ENCODE measurements at places on chromosomes 2 and 18.

DNA sequence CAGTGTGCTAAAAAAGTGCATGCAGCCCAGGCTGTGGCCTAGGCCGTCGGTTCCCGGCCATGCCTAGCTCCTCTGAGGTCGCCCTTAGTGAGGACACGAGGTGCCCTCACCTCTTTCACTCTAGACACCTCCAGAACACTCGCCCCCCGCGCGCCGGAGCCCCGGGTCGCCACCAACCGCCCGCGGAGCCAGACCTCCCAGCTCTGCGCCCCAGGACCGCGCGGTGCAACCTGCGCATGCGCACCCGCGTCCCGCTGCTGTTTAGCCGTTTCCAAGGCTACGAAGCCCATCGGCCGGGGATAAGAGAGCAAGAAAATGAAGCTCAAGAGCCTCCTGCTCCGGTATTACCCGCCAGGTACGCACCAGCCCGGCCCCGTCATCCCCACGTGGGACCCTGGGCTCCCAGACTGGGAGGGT is at the start of gene DAW1:
DAW1 (plus strand) TSS at position 257 of the 417 bp plus-strand sequence; CDS start at position 316, 59 bp downstream.
- no peak for DNase-seq

DNA sequence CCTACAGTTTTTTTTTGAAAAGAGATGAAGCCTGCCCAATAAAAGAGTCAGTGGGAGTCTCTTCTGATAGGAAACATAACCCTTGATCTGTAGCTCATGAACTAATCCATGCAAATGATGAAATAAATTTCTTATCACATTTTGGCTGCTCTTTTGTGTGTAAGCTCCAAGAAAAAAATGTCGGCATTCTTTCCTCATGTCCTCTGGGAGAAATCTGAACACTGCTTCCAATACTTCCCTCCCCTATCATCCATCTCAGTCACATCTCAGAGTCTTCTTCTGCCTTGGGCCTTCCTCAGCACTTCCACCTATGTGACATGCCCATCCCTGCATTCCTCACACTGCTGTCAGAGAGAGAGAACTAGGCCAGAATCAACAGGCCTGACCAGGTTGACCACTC is 395.7 kb upstream of the ST6GAL2 start:
- DNase-seq = no peak

DNA sequence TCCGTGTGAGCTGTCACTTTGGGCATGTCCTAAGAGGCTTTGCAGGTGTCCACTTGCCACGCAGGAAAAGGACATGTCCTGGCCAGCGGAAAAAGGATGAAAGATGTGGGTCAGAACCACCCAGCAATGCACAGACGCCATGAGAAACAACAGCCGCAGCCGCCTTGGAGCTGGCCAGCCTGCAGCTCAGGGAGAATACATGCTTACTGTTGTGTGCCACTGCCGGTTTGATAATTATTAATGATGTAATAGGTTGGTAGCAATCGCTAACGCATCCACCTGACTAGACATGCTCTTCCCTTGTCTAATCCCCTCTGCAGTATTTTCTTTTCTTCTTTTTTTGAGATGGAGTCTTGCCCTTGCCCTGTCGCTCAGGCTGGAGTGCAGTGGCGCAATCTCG is 221.7 kb downstream of the HAUS1 start:
- DNase-seq = no peak

- no peak for DNase-seq
These were observed 263.5 kb upstream of the LRRTM1 start for GRCh38 chr2:80568011-80568410.

Data from GM12864 (cell line).